Skin of body (tissue), 3 donors: ENCODE measurements at places on chromosomes 12 and 14.

- no peak for DNase-seq
Observed at GRCh38 chr14:61331992-61332657, 10.7 kb downstream of the PRKCH start.

- DNase-seq = no peak
Observed at GRCh38 chr14:57865403-57866198, at the start of gene SLC35F4. SLC35F4 (minus strand) TSS chr14:57866092.

GRCh38 chr12:65618588-65618987 is 205.7 kb upstream of the HMGA2 start:
- DNase-seq = no peak

- DNase-seq = no peak
Observed at GRCh38 chr14:67882986-67883555, 63.5 kb downstream of the RAD51B start.

DNA sequence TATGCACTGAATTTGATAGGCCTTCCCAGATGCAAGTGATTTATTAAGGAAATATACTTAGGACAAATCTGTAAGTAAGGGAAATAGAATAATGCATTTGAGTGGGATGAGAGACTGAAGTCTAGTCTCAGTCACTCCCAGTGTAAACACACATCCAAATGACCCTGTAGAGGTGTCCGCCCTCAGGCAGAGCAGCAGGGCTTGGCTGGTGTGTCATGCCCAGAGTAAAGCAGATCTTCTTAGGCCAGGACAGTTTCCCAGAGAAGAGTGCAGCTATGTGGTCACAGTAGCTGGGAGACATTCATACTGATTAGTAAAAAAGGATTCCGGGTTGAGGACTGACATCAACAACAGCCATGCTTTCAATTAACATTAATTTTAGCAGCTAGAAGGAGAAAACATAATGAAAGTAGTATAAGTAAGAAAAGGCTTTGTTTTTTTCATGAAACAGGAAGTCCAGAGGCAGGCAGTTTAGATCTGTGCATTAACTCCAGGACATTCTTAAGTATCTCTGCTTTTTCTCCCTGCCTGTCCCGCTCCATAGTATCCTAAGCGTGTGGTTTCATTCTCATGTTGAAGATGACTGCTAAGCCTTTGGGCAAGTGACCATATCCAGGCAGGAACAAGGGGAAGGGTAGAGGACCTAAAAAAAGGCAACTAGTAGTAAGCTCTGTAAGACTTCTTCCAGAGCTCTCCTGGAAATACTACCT is 35.7 kb downstream of the CNTN1 start:
- DNase-seq = no peak

- no peak for DNase-seq
Observed at GRCh38 chr14:67413806-67414769, 2.1 kb upstream of the PLEK2 start.

DNA sequence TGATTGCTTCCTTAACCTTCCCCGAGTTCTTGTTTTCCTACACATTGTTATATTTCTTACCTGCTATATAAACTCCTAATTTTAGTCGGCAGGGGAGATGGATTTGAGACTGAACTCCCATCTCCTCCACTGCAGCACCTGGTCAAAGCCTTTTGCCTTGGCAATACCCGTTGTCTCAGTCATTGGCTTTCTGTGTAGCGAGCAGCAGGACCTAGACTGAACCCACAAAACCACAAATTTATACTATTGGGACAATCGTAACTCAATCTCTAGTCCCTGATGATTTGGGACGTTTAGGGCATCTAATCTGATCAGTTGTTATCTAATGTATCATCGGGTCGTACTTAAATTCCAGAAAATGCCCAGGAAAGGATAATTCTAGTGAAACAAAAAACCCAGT is 37.8 kb upstream of the BAZ1A start:
- DNase-seq = no peak

- DNase-seq = no peak
Observed at GRCh38 chr12:4278329-4279197, 5.0 kb downstream of the CCND2 start.

- DNase-seq = no peak
Observed at GRCh38 chr12:132560364-132560613, 50.1 kb downstream of the LRCOL1 start.

DNA sequence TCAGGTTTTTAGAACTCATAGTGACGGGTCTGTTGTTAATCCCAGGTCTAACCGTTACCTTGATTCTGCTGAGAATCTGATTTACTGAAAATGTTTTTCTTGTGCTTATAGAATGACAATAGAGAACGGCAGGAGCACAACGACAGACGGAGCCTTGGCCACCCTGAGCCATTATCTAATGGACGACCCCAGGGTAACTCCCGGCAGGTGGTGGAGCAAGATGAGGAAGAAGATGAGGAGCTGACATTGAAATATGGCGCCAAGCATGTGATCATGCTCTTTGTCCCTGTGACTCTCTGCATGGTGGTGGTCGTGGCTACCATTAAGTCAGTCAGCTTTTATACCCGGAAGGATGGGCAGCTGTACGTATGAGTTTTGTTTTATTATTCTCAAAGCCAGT is 34.4 kb downstream of the PSEN1 start:
- no peak for DNase-seq
